ENCODE measurements at places on chromosomes 5 and 9.

DNA sequence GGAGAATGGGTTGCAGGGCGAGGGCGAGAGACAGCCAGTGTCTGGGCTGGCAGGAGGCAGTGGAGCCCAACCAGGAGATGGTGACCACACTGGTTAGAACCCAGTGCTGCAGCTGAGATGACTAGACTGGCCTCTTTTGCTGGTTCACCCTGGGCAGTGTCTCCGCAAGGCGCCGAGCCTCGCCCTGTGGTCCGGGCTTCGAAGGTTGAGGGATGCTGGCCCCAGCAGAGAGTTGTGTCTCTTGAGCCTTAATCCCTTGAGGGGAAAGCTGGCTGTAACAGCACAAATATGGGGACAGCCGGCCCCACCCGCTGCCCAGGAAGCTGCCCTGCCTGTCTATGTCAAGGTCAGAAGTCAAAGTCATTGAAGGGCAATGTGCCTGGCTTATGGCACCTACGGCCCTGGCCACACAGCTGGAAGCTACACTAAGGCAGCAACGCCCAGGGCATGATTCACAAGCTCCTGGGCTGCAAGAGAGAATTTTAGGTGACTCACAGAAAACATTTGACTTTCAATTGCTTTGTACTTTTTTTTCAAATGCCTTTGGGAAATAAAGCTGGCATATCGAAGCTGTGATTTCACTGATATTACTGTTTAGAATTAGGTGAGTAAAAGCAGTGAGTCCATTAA is 33.3 kb downstream of the NKX2-5 start:
- DNase-seq, result no peak

- DNase-seq, result no peak
Measured at GRCh38 chr5:36459176-36460135, 146.9 kb upstream of the SLC1A3 start.

- DNase-seq, result no peak
Measured at GRCh38 chr5:7678030-7678429, 172.9 kb downstream of the CFAP90 start.

DNA sequence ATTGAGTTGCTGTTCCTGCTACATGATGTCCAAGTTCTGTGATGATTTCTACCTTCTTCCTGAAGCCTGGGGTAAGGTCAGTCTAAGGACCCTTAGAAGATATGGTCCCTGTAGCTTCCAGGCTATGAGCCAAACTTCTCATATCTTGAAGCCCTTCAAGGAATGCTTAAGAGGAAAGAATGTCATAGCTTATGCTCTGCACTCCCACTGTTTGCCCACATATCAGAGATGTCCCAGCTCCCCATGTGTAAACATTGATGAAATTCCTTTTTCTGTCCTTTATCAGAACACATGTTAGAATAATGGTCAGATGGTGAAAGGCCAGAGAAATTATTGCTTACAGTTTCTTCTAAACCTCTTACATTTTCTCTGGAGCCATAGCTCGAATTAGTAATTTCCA is 41.4 kb upstream of the RUSC2 start:
- DNase-seq, result no peak

DNA sequence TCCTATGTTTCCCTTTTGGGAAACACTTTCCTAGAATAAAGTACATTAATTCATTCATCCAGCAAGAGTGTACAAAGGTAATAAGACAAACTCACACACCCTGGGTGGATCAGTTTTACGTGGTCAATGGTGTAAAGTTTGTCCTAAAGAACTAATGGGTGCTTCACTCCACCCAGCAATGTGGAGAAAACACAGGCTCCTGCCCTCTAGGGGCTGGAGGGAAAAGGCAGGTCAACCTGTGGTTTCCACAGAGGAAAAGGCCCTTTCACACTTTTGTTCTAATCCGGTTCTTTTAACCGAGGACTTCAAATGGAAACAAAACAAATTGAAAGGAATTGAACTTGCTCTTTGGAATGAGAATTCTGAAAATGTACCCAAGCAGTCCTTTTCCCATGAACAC is 80.9 kb upstream of the SPOCK1 start:
- DNase-seq, result no peak

DNA sequence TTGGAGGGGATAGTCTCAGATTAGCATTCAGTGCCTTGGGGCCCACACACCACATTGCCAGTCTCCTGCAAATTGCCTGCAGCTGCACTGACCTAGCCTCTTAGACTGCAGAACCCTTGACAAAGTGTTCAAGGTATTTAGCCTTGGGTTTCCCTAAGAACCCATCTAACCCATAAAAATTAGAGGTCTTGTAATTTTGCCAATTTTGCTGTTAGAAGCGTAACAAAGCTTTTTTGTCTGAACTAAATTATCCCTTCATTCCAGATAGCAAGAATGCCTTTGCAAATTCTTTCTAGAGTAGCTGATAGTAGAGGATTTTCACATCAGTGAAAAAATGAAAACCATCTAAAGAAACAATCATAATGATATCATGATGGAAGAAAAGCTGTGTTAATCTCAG is 74.0 kb upstream of the CCNG1 start:
- no peak for DNase-seq

GRCh38 chr9:130331573-130331972 is 66.0 kb downstream of the HMCN2 start:
- no peak for DNase-seq

DNA sequence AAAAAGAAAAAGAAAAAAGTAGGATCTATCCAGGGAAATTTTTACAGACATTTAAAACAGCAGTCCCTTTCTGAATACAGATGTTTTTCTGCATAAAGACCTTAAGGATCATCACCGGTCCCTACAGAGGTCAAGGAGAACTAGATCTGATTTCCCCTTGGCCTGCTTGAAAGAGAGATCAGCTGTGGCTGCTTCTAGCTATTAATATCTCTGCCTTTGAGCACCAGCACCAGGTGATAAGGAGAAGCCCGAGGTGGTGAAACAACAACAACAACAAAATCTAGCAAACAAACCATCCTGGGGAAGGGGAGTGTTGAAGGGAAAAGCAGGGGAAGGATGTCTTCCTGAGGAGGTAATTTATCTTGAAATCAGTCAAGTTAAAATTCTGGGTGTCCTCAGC is 42.1 kb downstream of the ZNF366 start:
- no peak for DNase-seq

GRCh38 chr5:179327021-179327735 is 18.1 kb downstream of the ADAMTS2 start:
- no peak for DNase-seq

- DNase-seq, result no peak
Measured at GRCh38 chr9:68447611-68448010, 91.2 kb downstream of the PGM5 start.

DNA sequence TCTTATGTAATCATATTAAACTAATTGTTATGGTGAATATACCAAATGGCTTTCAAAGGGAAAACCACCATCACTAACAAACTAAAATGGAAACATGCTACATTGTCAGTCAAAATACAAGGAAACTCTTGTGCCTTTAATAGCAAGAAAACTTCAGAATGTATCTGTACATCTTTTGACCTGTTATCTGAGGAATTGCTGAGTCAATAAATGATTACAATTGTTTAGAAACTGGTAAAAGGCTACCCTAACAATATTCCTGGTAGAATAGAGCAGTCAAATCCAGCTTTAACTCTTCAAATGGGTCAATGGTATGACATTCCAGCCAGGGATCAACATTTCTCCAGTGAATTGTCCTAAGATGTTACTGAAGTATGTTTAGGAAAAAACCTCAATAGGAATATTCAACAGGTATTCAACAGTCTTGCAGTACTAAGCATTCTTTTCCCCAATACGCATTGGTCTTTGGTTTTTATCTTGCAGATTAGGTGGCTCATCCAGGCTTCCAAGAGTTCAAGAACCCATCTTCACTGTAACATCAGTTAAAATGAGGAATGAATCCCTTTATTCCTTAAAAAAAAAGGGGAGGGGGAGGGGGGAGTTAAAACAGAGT is 52.4 kb downstream of the CSNK1A1 start:
- DNase-seq, result no peak

DNA sequence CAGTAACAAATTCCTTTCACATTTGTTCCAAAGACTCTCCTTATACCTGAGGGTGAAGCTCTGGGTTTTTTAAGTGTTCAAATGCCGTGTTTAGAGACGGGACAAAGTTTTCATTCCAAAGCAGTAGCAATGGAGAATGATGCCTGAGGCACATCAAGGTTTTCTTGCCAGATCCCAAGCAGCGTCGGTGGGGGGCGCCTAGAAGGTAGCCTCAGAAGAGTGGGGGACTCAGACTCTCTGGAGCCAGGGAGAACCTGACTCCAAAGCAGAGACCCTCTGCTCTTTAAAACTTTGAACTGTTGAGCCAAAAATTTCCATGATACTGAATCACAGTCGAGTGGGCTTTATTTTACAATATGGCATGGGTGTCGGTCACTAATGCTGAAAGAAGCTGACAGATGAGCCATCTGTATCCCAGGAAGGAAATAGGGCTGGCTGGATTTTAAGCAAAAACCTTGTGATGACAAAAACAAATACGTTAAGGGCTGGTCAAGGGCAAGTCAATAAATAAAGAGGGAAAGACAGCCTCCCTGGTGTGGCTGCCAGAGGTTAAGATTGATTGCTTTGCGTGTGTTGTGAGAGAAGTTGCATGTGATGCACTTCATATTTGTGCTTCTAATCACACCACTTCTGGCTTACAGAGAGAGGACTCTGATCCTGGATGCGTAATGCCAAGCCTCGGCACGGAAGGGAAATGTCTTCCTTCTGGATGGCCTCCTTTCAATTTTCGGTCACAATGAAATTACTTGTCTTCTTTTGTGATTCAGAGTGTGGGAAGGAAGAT is 161.1 kb upstream of the EFNA5 start:
- no peak for DNase-seq

- no peak for DNase-seq
Measured at GRCh38 chr5:67805666-67806348, 409.7 kb upstream of the PIK3R1 start.

- DNase-seq, result no peak
Measured at GRCh38 chr5:39370555-39371366, 6.5 kb upstream of the C9 start.

DNA sequence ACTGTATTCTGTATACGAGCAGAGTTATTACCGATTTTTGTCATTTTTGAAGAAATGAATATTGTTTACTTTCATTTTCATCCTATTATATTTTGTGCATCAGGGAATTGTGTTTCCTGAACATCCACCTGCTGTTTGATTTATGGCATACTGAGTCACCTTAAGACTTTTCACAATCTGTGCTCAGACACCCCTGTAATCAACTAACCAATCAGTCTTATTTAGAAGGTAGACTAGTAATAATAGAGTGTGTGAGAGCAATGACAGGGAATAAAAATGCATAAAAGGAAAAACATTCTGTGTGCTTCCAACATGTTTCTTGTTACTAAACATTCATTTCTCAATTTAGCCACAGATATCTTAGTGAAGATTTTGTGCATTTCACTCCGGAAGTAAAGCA is 1413.6 kb upstream of the ACO1 start:
- DNase-seq, result no peak

DNA sequence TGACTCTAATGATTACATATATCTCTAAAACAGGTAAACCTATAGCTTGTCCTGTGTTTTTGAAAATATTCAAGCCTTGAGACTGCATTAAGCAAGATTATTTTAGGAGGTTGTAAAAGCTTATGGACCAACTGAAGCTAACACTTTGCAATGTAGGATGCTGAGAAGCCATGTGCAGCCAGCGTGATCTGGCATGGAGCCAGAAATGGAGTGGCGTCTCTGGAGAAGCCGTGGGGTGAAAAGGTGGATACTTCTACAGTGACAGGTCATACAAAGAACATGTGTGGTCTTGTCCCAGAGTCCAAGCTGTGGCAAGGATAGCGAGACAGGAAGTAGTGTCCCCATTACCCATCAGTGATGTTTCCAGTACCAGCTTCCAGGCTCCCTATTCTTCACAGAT is 100.8 kb upstream of the CD180 start:
- no peak for DNase-seq

DNA sequence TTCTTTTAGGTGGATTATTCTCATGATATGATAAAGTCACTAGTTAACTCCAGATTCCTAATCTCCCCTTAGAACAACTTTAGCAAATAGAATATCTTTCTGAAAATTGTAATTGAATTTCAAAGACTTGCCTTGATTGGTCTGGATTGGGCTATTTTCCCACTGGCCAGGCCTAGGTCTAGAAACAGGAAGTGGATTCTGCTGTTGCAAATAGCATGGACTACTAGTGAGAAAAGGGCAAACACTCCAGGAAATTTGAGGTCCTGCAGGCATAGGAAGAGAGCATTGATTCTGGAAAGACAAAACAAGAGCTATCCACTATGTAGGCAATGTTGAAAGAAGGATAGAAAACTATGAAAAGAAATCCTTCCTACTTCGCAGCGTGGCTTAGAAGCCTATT is 113.4 kb downstream of the KCTD16 start:
- DNase-seq, result no peak

Measured in GM12891 (cell line).